ENCODE measurements at places on chromosomes 4 and X. TPM values are rescaled to one million over a fixed set of nuclear protein-coding genes. Genes with fewer than 3 reads are reported as not detected.

HS6ST2 gene
- 0.38 TPM for total RNA-seq

TIGD2 gene
- 6.8 TPM for total RNA-seq

TMPRSS11B gene
- not detected for total RNA-seq

BEX5 gene
- total RNA-seq = 3.9 TPM

DIAPH2 gene
- 7.8 TPM for total RNA-seq

MYOZ2 gene
- total RNA-seq = not detected

DNAAF6 gene
- total RNA-seq = not detected

CNKSR2 gene
- total RNA-seq = 0.27 TPM

PRR32 gene
- not detected for total RNA-seq

TASL gene
- not detected for total RNA-seq

DSPP gene
- total RNA-seq = not detected

GATA1 gene
- total RNA-seq = not detected

SULT1E1 gene
- 1.2 TPM for total RNA-seq

PAGE1 gene
- total RNA-seq = not detected

AMBN gene
- not detected for total RNA-seq

SMIM10L2A gene
- total RNA-seq = 0.80 TPM

AKAP14 gene
- not detected for total RNA-seq

IL2RG gene
- not detected for total RNA-seq

REELD1 gene
- total RNA-seq = not detected

N4BP2 gene
- 3.1 TPM for total RNA-seq

PABPC4L gene
- 0.42 TPM for total RNA-seq

ARAP2 gene
- 5.2 TPM for total RNA-seq

SMARCA1 gene
- 14.2 TPM for total RNA-seq

FAM149A gene
- not detected for total RNA-seq

IRS4 gene
- total RNA-seq = not detected

GLRA3 gene
- total RNA-seq = not detected

CT45A5 gene
- total RNA-seq = not detected

TMEM156 gene
- total RNA-seq = 6.5 TPM

ZNF157 gene
- total RNA-seq = 0.19 TPM

MSX1 gene
- total RNA-seq = 0.08 TPM

HGFAC gene
- total RNA-seq = not detected

GAGE2A gene
- total RNA-seq = not detected

ADH7 gene
- total RNA-seq = not detected

ANXA10 gene
- not detected for total RNA-seq

TCEAL6 gene
- not detected for total RNA-seq

SPON2 gene
- total RNA-seq = 4.7 TPM

GPRASP3 gene
- 0.62 TPM for total RNA-seq

OPRPN gene
- total RNA-seq = not detected

AVPR2 gene
- not detected for total RNA-seq

ADGRG4 gene
- not detected for total RNA-seq

CT83 gene
- not detected for total RNA-seq

CHRDL1 gene
- not detected for total RNA-seq

HPSE gene
- 11.1 TPM for total RNA-seq

TTC29 gene
- not detected for total RNA-seq

VCX gene
- 0.11 TPM for total RNA-seq

MAGED4 gene
- 10.2 TPM for total RNA-seq

DACH2 gene
- not detected for total RNA-seq

CT45A3 gene
- not detected for total RNA-seq

FAM53A gene
- 7.7 TPM for total RNA-seq

F8A3 gene
- 1.1 TPM for total RNA-seq

TLR2 gene
- total RNA-seq = 9.9 TPM

TMEM128 gene
- 28.2 TPM for total RNA-seq

CT45A2 gene
- total RNA-seq = not detected

XAGE1A gene
- not detected for total RNA-seq

NPY5R gene
- total RNA-seq = not detected

KDR gene
- not detected for total RNA-seq

FOXR2 gene
- total RNA-seq = not detected

Measured in hair follicular keratinocyte (primary cell).